Spinal cord (tissue), 10 donors: ENCODE measurements at places on chromosomes 13 and 19. TPM values are rescaled to one million over a fixed set of nuclear protein-coding genes. Genes with fewer than 3 reads are reported as not detected.

Gene APOC4
- total RNA-seq = 0.22 TPM

Gene C5AR1
- 4.8 TPM for total RNA-seq

Gene MAST1
- total RNA-seq = 12.2 TPM

Gene DNAAF3
- 2.2 TPM for total RNA-seq

Gene GARIN5A
- 4.2 TPM for total RNA-seq

Gene ATP4A
- total RNA-seq = not detected

Gene OR7C1
- total RNA-seq = 0.83 TPM

Gene SLAIN1
- 175 TPM for total RNA-seq

Gene SELENOV
- total RNA-seq = not detected

Gene RAB20
- total RNA-seq = 7.4 TPM

Gene C19orf18
- 1.9 TPM for total RNA-seq

Gene PCDH9
- total RNA-seq = 180 TPM

GRCh38 chr19:8988204-8988603, 22.0 kb downstream of the MUC16 start:
- no peak overlapping the region for H3K4me3 ChIP-seq
- H3K4me1 ChIP-seq = no peaks in the 10 kb centered on the region
- H3K36me3 ChIP-seq = no peaks in the 10 kb centered on the region
- DNase-seq = no peak
- no peak overlapping the region for H3K27ac ChIP-seq
- H3K27me3 ChIP-seq = no peaks in the 10 kb centered on the region

DNA sequence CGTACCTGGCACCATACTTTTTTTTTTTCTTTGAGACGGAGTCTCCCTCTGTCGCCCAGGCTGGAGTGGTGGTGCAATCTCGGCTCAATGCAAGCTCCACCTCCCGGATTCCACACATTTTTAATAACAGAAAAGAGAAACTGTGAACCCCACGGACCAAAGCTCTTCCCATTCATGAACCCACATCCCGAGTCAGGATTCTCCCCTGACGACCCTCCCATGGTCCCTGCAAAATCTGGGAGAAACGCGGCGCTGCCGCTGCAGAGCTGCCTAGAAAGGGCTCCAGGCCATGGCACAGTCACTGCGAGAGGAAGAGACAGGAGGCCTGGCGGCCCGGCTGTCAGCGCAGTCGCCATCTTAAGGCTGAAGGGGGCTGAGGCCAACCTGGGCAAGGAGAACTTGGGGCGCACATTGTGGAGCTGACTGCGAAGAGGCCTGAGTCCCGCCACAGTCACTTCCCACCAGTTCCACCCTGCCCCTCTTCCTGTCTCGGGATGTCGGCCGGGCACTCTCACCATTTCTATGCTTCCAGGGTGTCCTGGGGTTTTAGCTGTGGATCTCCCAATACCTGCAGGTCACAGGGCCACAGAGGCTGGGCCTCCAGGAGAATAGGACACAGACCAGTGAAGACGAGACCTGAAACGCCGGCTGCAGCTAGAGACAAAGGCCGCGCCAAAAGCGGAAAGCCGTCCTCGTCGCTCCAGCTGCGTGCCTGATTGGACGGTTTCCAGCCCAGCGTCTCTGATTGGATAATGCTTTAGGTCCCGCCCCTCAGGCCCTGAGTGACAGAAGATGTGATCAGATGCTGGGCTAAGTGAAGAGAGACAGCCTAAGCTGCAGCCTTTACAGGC, 71.0 kb downstream of the ZNF486 start:
- DNase-seq = peak; percentile 99
- peak overlapping the region; percentile 52 for H3K4me3 ChIP-seq
- no peaks in the 10 kb centered on the region for H3K36me3 ChIP-seq
- H3K27ac ChIP-seq = peak overlapping the region; percentile 35

GRCh38 chr13:43614063-43614462, 172.7 kb downstream of the ENOX1 start:
- DNase-seq = no peak
- H3K27ac ChIP-seq = no peak overlapping the region
- H3K36me3 ChIP-seq = no peaks in the 10 kb centered on the region
- H3K4me1 ChIP-seq = no peaks in the 10 kb centered on the region
- no peak overlapping the region for H3K4me3 ChIP-seq

DNA sequence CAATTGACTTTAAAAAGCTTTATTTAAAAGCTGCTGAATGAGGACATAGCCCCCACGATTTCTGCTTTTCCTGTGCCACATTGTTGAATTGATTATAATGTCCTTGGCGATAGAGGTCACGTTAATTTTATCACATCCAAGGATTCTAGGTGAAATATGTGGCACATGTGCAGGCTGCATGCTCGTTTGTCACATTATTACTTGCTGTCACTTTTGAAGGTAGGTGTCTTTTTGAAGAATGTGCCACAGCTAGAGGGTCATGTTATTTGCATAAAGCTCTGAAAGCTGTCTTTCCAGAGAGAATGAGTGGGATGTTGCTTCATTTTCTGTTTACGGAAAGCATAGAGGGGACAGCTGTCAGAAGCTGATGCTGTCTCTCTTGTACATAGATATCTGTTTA, 927.6 kb upstream of the ATXN8OS start:
- H3K36me3 ChIP-seq = no peaks in the 10 kb centered on the region
- no peaks in the 10 kb centered on the region for H3K4me1 ChIP-seq
- no peak overlapping the region for H3K27ac ChIP-seq

GRCh38 chr19:19074196-19074882, 10.5 kb downstream of the SLC25A42 start:
- H3K36me3 ChIP-seq = peaks cover 23% of the 10 kb centered on the region
- H3K27me3 ChIP-seq = no peaks in the 10 kb centered on the region
- peaks cover 4% of the 10 kb centered on the region for H3K4me1 ChIP-seq

- H3K27me3 ChIP-seq = no peaks in the 10 kb centered on the region
- no peak overlapping the region for H3K4me3 ChIP-seq
- no peak overlapping the region for H3K27ac ChIP-seq
- DNase-seq = no peak
- H3K4me1 ChIP-seq = peaks cover 12% of the 10 kb centered on the region
Observed at GRCh38 chr13:110157718-110158117, 149.2 kb downstream of the COL4A1 start.

DNA sequence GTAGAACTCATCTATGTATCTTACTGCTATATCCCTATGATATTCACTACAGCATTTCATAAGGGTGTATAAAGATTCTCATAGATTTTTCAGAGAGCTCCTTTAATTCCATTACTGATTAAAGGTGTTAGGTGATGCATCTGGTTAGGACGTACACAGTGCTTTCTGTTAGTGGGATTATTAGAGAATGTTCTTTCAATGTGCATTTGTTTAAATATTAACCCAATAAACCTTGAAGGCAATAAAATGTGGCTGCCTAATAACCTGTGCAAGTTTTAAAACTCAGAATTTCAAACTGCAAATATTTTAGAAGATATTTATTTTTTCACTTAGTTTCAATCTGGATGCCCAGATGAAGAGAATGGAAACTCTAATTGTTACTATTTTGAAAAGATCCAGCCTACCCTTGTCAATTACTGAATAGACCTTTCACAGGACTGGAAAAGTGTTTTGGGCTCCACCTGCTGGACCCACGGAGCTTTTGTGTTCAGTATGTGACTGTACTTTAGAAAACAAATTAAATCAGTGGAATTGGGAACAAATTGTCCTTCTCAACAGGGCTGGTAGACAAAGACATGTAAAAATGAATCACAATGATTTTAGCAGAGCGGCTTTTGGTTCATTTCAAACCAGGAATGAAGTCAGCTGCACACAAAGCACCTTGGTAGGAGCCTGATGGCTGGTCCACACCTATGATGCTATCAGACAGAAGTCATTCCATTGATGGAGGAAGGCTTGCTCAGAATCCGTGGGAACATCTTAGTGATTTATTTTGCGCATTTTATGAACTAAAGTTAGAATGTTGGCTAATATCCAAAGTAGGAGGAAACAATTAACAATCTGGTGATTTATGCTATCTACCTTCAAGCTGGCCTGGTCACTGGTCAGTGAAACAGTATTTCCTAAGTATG, 89.4 kb upstream of the RAP2A start:
- peak; percentile 84 for DNase-seq
- peaks cover 2% of the 10 kb centered on the region for H3K4me1 ChIP-seq
- H3K27me3 ChIP-seq = no peaks in the 10 kb centered on the region
- H3K36me3 ChIP-seq = peaks cover 10% of the 10 kb centered on the region
- H3K4me3 ChIP-seq = no peak overlapping the region

DNA sequence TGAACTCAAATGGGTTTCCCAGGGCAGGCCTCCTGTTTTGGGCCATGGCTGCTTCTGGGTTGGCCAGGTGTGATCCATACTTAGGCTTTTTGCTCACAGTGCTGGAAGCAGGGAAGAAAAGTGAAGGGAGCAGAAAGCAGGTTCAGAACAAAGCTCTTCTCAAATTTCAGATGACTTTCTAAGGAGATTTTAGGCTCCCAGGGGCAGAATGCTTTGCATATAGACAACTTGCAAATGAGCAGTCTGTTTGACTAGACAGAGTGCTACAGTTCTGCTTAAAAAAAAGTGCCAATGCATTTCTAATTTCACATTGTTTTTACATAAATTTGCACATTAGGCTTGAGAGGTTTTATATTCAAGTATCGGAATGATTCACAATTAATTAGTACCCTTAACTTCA, 2.6 kb upstream of the SLC10A2 start:
- peaks cover 13% of the 10 kb centered on the region for H3K4me1 ChIP-seq
- no peak overlapping the region for H3K4me3 ChIP-seq
- H3K27ac ChIP-seq = no peak overlapping the region
- H3K27me3 ChIP-seq = no peaks in the 10 kb centered on the region

- H3K4me3 ChIP-seq = no peak overlapping the region
- no peaks in the 10 kb centered on the region for H3K27me3 ChIP-seq
- H3K36me3 ChIP-seq = no peaks in the 10 kb centered on the region
- H3K4me1 ChIP-seq = peaks cover 3% of the 10 kb centered on the region
- H3K27ac ChIP-seq = no peak overlapping the region
Observed at GRCh38 chr13:76816394-76816793, 69.8 kb downstream of the KCTD12 start.

DNA sequence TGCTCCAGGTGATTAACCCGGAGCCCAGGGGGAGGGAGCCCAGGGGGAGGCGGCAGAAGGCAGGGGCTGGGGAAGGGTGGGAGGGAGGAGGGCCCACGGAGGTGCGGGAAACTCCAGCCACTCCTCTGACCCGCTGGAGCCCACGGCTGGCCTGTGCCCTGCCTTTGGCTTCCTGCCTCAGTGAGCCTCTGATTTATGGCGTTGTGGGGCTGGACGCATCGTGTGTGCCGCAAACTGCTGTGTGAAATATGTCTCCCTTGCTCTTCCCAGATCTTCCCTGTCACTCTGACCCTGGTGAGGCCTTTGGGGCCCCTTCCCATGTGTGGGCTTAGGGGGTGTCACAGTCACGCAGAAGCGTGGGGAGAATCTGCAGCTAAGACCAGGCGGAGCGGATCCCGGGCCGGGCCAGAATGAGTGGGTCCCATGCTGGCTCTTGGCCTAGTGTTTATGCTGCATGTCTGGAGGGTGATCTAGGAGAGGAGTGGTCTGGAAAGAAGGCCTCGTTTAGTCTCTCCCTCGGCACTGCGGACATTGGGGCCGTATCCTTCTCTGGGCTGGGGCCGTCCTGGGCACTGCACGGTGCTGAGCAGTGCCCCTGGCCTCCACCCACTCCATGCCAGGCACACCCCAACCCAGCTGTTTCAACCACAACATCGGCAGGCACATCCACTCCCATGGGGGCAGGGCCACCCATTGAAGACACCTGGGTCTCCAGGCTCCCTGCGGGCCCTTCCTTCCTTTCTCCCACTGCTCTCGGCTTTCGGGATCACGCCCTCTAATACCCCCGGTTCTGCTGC, 123.0 kb downstream of the KDM4B start:
- H3K4me1 ChIP-seq = peaks cover 72% of the 10 kb centered on the region
- DNase-seq = no peak
- no peaks in the 10 kb centered on the region for H3K27me3 ChIP-seq
- no peak overlapping the region for H3K4me3 ChIP-seq
- H3K27ac ChIP-seq = no peak overlapping the region
